ENCODE measurements at places on chromosomes 3 and 15.

DNA sequence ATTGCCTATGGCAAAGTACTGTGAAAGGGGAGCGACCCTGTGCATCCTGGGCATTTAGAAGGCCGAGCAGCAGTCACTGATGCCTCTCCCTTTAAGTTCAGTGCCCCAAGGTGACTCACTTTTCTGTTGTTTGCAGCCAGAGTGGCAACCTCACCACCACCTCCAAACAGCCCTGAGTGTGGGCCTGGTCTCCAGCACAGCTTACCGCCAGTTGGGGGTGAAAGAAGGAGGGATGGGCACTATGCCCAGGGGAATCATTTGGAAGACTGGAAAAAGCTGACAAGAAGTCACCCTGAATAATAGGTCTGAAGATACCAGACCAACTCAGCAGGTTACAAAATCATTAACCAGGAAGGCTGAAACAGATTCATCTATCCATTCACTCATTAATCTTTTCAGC, 571.8 kb downstream of the EPHB1 start:
- no peak overlapping the region for H3K4me3 ChIP-seq
- H3K36me3 ChIP-seq = no peaks in the 10 kb centered on the region
- no peaks in the 10 kb centered on the region for H3K4me1 ChIP-seq
- no peak for DNase-seq

DNA sequence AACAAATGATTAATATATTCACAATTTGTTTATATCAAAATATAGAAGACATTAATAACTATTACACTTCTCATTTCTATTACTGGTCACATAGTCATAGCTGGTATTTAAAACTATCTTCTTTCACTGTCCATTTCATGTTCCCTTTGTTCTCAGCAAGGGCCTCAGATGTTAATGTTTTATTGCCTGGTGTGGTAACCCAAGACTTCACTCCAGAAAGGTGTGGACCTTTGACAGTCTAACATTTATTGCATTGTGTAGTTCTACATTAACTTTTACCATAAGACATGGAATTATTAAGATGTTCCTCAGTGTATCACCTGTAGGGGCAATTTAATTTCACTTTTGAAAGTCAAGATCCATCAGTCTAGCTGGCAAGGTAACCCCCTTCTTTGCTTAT, 691.3 kb downstream of the SQOR start:
- no peak overlapping the region for H3K4me3 ChIP-seq
- DNase-seq = no peak
- no peak overlapping the region for H3K27ac ChIP-seq
- no peaks in the 10 kb centered on the region for H3K4me1 ChIP-seq

GRCh38 chr15:82985688-82986441, at the start of gene RAMAC:
Gene RAMAC (plus strand): TSS chr15:82986210. CDS start chr15:82989019, 2,809 bp downstream.
- H3K27me3 ChIP-seq = no peaks in the 10 kb centered on the region
- peak within 1 kb of the TSS; percentile 94 for H3K27ac ChIP-seq
- peak within 1 kb of the TSS; percentile 88 for H3K4me3 ChIP-seq
- H3K36me3 ChIP-seq = peaks cover 27% of the 10 kb centered on the region
- DNase-seq = peak; percentile 87

DNA sequence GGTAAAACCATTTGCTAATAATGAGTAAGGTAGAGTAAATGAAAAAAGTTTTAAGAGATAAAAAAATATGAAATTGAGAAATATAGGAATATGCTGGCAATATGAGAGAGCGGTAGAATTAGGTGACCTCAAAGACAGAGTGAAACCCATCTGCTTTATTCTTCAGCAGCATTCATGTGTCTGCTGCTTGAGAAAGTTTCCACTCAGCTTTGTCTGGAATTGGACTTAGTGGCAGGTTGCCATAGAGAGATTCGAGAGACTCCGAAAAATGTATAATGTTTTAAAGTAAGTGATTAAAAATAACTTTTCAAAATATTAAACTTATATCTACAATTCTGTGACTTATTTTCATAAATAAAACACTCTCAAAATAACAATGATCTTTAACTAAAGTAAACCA, 5.0 kb downstream of the SUCNR1 start:
- peak overlapping the region; percentile 76 for H3K27ac ChIP-seq
- DNase-seq = no peak
- H3K27me3 ChIP-seq = no peaks in the 10 kb centered on the region
- H3K36me3 ChIP-seq = peaks cover 16% of the 10 kb centered on the region

- no peak overlapping the region for H3K4me3 ChIP-seq
- no peak overlapping the region for H3K27ac ChIP-seq
- no peak for DNase-seq
- H3K27me3 ChIP-seq = no peaks in the 10 kb centered on the region
These were observed 13.3 kb upstream of the CD47 start for GRCh38 chr3:108103886-108104797.

GRCh38 chr3:185859294-185859972, 34.6 kb upstream of the IGF2BP2 start:
- DNase-seq = no peak
- H3K4me3 ChIP-seq = no peak overlapping the region
- no peaks in the 10 kb centered on the region for H3K27me3 ChIP-seq
- H3K4me1 ChIP-seq = no peaks in the 10 kb centered on the region

DNA sequence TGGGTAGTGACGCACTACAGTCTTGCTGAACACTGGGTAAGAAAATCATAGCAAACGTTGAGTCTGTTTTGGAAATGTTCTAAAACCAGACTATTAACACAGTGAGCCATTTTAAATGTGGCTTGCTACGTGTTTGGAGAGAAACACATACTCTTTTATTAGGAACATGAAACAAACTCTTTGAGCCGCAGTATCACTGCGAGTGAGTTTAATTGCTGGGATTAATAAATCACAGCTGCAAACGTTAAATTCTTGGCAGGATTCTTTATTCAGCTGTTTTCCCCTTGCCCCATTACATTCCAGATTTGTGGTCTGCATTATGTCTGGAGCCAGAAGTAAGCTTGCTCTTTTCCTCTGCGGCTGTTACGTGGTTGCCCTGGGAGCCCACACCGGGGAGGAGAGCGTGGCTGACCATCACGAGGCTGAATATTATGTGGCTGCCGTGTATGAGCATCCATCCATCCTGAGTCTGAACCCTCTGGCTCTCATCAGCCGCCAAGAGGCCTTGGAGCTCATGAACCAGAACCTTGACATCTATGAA, 33.6 kb downstream of the BTD start:
- no peaks in the 10 kb centered on the region for H3K36me3 ChIP-seq
- no peaks in the 10 kb centered on the region for H3K27me3 ChIP-seq
- peaks cover 46% of the 10 kb centered on the region for H3K4me1 ChIP-seq
- peak; percentile 33 for DNase-seq
- no peak overlapping the region for H3K4me3 ChIP-seq
- H3K27ac ChIP-seq = peak overlapping the region; percentile 92

DNA sequence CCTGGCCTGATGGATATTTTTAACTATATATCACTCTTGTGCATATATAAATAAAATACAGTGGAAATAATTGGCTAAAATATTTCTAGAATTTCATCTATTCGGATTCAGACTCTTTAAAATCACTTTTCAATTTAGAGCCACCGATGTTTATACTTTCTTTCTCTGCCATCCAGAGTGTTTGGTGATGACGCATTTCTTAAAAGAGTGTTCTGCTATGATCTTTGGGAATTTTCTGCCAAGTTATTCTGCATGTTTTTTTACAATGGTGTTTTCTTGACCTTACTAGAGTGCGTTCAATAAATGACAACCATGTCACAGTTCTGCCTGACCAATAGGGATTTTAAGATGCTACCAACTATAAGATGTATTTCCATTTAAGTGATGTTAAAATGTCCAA, 30.2 kb downstream of the PPP2R3A start:
- H3K27ac ChIP-seq = no peak overlapping the region
- H3K36me3 ChIP-seq = no peaks in the 10 kb centered on the region
- DNase-seq = no peak
- no peaks in the 10 kb centered on the region for H3K27me3 ChIP-seq
- H3K4me1 ChIP-seq = peaks cover 6% of the 10 kb centered on the region

GRCh38 chr3:13785853-13786436, 93.9 kb downstream of the WNT7A start:
- no peak for DNase-seq
- H3K4me3 ChIP-seq = no peak overlapping the region
- H3K36me3 ChIP-seq = no peaks in the 10 kb centered on the region
- no peaks in the 10 kb centered on the region for H3K27me3 ChIP-seq

GRCh38 chr15:90582553-90582952, 52.8 kb downstream of the CRTC3 start:
- DNase-seq = no peak
- H3K4me3 ChIP-seq = no peak overlapping the region

DNA sequence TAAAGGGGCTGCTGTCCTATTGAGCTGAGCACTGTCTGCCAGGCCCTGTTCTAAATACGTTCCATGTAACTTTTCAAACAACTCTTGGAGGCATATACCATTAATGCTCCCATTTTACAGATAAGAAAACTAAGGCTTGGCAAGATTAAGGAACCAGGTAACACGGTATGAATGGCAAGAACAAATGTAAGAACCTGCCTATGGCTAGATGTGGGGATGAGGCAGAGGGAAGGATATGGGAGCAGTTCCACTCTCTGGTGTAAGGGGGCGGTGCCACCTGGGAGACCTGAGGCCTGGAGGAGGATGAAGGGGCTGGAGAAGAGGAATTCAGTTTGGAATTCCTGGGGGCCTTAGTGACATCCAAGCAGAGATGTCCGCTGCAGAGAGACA, 3.8 kb upstream of the LMAN1L start:
- H3K4me1 ChIP-seq = no peaks in the 10 kb centered on the region
- H3K27ac ChIP-seq = no peak overlapping the region
- H3K27me3 ChIP-seq = no peaks in the 10 kb centered on the region
- DNase-seq = no peak

DNA sequence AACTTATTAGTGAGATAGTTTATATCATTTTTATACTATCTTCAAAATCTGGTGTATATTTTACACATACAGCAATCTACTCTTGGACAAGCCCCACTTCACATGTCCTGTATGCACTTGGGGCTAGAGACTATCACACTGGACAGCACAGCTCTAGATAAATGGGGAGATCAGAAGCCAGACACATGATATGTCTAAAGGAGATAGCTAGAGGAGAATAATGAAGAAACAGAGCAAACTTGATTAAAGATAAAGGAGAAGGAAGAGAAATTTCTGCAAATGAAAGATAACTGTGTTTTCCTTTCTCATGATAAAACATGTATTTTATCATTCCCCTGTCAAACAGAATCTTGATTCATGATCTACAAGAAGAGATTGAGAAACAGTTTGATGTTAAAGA, 13.0 kb downstream of the CPA3 start:
- H3K27ac ChIP-seq = no peak overlapping the region
- no peak overlapping the region for H3K4me3 ChIP-seq
- H3K36me3 ChIP-seq = no peaks in the 10 kb centered on the region
- H3K4me1 ChIP-seq = peaks cover 2% of the 10 kb centered on the region
- no peak for DNase-seq
- no peaks in the 10 kb centered on the region for H3K27me3 ChIP-seq

DNA sequence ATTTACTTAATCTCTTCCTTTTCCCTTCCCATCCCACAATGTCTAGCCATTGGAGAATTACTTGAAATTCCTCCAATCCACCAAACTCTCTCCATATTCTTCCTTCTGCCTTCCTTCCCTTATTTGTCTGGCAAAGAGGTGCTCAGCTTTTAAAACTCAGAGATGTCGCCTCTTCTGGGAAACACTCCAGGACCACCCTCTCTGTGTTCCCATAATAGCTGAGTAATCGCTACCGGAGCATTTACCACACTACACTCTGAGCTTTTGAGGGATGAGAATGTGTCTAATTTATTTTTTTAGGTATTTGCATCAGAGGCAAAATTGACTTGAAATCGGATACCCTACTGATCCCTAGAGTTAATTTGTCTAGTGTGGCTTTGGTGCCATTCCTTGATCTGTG, 245.7 kb upstream of the TPRG1 start:
- H3K36me3 ChIP-seq = no peaks in the 10 kb centered on the region
- H3K4me1 ChIP-seq = peaks cover 10% of the 10 kb centered on the region
- no peak overlapping the region for H3K27ac ChIP-seq
- no peaks in the 10 kb centered on the region for H3K27me3 ChIP-seq

GRCh38 chr15:38714309-38715072, 149.9 kb upstream of the RASGRP1 start:
- peak overlapping the region; percentile 95 for H3K27ac ChIP-seq
- no peaks in the 10 kb centered on the region for H3K27me3 ChIP-seq
- no peaks in the 10 kb centered on the region for H3K36me3 ChIP-seq
- H3K4me1 ChIP-seq = peaks cover 3% of the 10 kb centered on the region
- H3K4me3 ChIP-seq = no peak overlapping the region

DNA sequence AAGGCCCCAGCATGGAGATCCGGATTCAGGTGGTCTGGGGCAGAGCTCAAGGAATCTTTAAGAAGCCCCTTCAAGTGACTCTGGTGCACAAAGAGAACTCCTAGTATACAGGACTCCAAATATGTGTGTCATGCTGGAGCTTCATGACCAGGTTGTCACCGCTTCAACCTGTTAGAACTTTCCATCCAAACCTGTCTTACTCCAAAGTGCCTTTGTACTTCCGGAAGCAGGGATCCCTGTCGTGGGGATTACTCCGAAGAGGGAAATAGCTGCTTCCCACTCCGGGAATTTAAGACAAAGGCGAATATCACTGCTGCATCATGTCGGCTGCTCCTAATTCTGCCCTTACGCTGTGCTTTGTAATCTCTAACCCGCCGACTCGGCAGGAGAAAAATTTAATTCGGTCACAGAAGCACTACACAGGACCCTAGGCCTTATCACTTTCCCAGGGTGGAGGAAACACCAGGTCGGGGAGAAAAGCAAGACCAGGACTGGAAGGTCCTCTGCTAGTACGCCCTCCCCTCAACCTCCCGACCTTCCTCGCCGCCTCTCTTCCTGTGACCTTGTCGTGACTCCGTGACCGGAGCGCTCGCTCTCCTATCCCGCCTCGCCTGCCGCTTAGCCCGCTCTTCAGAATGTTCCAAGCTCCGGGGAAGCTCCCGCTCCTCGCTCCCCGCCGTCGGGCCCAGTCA, 730 bp downstream of the HIGD1A start:
- H3K27me3 ChIP-seq = no peaks in the 10 kb centered on the region
- H3K27ac ChIP-seq = peak overlapping the region; percentile 87
- peaks cover 13% of the 10 kb centered on the region for H3K4me1 ChIP-seq
- H3K4me3 ChIP-seq = peak overlapping the region; percentile 85

DNA sequence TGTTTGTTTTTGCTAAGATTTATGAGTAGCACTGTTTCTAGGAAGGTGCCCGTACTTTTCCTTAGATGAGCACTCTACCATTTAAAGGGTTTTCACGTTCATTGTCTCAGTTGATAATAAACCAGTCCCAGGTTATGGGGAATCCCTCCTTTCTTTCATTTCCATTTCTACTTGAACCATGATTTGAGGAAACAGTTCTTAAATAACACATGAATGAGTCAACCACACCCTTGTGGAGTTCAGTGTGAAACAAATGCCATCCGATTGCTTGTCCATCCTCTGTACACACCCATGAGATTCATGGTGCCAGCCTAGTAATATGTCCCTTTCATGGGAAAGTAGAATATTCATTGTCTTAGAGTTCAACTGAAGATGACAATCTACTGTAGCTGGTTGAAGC, 23.1 kb downstream of the CMTM8 start:
- no peaks in the 10 kb centered on the region for H3K4me1 ChIP-seq
- H3K27me3 ChIP-seq = no peaks in the 10 kb centered on the region
- H3K36me3 ChIP-seq = no peaks in the 10 kb centered on the region
- no peak for DNase-seq

DNA sequence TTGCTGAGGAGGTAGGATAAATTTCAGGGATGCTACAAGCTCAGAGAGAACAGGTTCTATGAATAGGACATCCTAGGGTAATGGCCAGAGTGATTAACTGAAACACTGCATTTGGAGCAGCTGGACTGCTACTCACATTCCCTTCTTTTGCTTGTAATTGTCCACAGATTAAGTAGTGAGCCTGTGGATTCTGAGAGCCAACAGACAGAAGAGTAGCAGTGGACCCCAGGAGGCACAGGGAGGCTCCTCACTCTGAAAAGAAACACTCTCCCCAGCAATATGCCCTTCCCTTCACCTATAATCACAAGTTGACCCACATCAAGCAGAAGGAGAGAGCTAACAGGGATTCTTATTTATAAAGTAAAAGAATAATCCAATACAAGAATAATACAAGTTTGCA, 10.6 kb upstream of the RFX7 start:
- no peak overlapping the region for H3K27ac ChIP-seq
- no peak for DNase-seq
- H3K27me3 ChIP-seq = no peaks in the 10 kb centered on the region
- peaks cover 3% of the 10 kb centered on the region for H3K4me1 ChIP-seq
